ENCODE measurements at places on chromosomes 7 and 10.
A peak's percentile ranks its signal among the peaks of the same experiment; 100 is the strongest.

DNA sequence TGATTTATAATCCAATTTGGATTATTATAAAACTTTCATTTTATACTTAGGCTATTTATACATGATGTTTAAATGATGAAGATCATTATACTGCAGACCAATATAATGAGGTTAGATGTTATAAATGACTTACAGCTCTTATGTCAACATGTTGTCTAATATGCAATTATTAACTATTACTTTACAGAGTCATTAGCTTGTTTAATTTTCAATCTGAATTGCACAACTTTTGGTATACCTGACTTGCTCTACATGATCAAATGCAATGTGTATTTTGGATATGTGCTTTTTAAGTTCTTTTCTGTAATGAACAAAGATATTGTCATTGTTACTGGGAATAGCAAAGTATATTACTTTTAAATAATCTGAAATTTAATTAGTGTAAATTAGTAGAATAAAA, 569 bp downstream of the CD36 start:
- no peak for DNase-seq

DNA sequence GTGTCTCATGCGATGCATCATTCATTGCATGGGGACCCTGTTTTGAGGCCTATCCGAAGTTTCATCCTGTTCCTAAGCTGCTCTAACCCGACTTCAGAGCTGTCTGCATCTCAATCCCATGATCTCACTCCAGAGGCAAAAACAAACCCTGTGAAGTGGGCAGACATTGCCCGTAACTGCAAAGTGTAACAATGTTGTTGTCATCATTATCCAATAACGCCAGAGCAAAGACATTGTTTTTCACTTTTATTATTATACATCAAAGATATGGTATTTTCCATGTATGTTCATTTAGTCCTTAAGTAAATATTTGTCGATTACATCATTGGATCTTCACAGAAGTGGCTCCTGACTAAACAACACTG, 246.7 kb downstream of the KLF6 start:
- DNase-seq, result no peak

GRCh38 chr10:12413369-12413711, 64.0 kb downstream of the CAMK1D start:
- no peak for DNase-seq

GRCh38 chr7:142897691-142898090, 12.1 kb upstream of the TRPV6 start:
- DNase-seq, result no peak

- no peak for DNase-seq
Measured at GRCh38 chr7:143284591-143285469, at the start of gene TMEM139. Gene TMEM139, plus strand, starts transcription at chr7:143284958. Its CDS starts 1,000 bp downstream, at chr7:143285958.

DNA sequence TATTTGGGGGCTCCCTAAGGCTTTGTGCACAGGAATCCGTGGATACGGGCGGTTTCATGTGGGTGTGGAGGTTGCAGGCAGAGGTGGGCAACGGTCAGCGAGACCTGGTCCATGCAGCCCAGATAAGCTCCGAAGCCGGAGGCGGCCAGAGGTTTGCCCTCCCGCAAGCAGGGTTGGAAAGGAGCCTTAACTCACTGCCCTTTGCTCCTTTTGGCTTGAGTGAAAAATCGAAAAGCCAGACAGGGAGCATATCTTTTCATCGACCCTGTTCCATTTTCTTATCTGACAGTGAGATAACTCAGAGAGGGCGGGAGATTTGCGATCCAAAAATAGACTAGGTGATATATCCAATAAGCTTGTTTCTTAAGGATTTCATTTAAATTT, 1.5 kb downstream of the GRM3 start:
- DNase-seq, result peak; percentile 7

GRCh38 chr10:113920875-113921274, 66.4 kb downstream of the NHLRC2 start:
- no peak for DNase-seq

DNA sequence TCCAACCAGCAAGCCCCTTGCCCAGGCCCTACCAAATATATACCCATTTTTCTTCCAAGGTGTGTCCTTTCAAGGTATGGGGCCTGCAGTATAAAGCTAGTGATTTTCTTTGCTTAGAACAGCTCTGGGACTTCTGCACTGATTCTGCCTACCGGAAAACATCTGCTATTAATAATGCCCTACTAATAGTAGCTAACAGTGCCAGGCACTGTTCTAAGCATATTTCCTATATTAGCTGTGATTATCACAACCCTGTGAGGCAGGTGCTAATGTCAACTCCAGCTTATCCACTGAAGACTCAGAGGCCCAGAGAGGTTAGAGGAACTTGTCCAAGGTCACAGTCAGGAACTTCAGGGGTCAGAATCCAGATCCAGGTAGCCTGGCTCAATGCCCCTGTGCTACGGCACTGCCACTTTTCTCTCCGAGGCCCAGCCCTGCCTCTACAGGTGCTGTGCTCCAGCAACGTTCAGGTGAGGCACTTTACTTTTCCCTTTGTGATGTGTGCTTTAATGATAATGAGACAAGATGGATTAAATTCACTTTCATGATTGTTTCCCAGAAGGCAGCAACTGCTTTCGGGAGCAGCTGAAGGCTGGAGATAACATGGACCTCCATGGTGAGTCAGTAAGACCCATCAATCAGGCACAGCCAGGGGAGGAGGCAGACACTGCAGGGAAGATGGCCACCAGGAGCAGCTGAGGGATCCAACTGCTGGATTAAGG, 26.7 kb downstream of the TAS2R41 start:
- DNase-seq, result no peak

GRCh38 chr10:4151466-4151865, 366.5 kb upstream of the KLF6 start:
- DNase-seq, result peak; percentile 26

DNA sequence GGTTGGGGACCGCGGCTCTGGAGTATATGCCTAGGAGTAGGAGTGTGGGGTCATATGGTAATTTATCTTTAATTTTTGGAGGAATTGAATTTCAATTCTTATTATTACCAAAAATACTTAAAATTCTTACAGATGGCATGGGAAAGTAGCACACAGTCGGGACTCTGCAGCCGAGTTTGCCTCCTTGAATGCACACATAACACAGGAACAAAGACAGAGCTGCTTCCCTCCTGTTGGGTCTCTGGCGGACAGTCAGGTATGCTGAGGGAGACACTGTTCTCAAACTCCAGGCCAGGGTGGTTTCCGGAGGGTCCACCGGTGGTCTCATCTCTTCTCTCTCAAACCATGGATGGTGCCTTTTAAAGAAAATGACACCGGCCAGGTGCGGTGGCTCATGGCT, 32.7 kb downstream of the GRIFIN start:
- DNase-seq, result no peak

- no peak for DNase-seq
Measured at GRCh38 chr10:83122336-83122735, 1017.0 kb upstream of the GHITM start.

GRCh38 chr10:18273039-18273438, 132.8 kb downstream of the CACNB2 start:
- DNase-seq, result no peak

- DNase-seq, result no peak
Measured at GRCh38 chr7:133478591-133479135, 225.8 kb downstream of the EXOC4 start.

DNA sequence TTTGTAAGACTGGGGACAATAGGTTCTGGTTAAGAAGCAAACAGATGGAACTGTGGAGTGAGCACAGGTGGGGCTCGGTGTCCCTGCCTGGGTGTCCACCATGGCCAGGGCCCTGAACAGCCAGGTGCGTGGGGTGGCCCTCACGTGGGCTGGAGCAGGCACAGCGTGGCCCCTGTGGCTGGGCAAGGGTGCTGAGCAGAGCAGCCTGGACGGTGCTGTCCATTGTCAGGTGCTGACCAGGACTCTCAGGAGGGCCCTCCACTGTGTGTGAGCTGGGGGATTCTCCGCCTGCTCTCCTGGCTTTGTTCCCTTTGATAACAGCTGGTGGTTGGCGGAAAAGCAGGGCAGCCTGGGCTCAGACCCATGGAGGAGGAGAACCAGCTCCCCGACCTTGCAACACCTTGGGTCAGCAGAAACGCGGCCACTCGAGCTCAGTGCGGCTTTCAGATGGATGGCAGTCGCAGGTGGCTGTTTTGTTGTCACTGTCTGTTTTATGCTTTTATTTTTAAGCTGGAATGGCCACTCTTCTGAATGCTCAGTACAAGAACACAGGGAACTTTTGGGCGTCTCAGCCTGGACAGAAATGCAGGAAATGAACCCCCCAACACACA, 273.9 kb upstream of the ADARB2 start:
- peak; percentile 19 for DNase-seq

DNA sequence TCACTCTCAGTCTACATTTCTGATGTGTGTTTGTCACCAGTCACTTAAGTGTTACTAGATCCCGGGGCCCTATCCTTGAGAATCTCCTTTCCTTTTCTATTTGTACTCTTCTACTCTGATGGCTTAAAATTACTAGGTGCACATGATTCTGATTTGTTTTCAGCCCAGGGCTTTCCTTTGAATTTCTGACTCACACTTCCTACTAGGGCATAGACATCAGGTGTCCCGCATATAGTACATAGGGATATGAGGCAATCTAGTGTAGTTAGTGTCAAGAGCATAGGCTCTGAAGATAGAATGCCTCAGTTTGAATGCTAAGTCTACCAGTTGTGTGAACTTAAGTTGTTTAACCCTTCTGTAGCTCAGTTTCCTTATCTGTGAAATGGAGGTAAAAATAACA, 49.4 kb upstream of the LRRN3 start:
- DNase-seq, result no peak

GRCh38 chr10:76695069-76695468, 942.5 kb downstream of the KCNMA1 start:
- DNase-seq, result no peak

GRCh38 chr10:98367604-98368451, 47.2 kb downstream of the PYROXD2 start:
- no peak for DNase-seq

DNA sequence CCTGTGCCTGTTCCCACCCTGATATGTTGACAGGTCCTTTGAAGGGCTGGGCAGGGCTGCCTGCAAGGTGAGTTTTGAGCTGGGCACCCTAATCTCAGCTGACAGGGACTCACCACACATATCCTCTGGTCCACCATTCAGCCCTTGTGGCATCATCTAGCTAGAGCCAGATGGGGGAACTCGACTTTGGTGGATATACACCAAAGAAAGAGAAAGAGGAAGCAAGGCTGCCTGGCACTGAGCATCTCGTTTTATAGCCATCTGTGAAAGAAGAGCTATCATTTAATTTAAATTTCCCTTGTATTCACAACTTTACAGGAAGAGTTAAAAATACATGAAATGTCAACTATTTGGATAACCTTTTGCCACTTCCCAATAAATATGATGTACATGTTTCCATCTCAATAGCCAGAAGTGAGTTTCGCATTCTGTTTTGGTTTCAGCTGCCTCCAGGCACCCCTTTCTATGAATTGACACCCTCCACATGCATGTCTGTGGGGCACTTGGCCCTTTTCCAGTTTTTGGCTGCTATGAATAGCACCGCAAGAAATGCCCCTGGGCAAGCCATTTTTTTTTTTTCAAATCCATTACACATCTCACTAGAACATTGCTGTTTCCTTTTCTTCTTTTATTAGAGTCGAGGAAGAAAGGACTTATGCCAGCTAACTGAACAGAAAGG, 22.9 kb upstream of the GRB10 start:
- no peak for DNase-seq

DNA sequence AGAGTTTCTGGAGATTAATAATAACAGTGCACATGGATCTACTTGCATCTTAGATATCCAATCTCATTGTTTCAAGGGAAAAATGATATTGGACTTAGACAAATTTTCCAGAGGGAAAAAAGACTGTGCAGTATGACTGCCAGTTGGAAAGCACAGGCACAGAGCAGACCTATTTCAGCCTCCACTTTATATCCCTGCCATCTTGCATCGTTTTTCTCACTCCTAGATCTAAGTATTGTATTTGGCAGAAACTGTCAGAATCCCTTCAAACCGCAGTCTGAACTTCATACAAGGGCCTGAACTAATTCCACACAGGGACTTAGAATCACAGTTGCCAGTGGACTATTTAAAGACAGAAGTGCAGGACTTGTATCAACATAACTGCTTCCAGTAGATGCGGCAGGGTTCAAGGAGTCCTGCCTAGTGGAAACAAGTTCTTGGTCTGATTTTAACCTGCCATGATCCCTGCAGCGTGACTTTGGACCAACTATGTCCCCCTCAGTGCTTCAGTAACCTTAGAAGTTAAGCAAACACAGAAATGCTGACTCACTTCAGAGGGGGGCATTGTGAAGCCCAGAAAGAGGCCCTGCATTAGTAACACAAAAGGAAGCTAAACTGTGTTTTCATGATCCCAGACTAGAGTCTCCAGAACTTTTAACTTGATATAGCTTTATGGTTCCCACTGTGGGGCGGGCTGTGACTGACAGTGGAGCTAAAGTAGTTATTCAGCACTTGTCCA, 95.7 kb upstream of the PALS2 start:
- DNase-seq, result no peak

- DNase-seq, result no peak
Measured at GRCh38 chr10:9222917-9223316, 1168.4 kb downstream of the GATA3 start.

- DNase-seq, result no peak
Measured at GRCh38 chr7:5332579-5332978, 49.8 kb downstream of the SLC29A4 start.

GRCh38 chr7:19463581-19463980, 245.3 kb downstream of the POLR1F start:
- DNase-seq, result no peak

GRCh38 chr7:16999541-17000267, 117.9 kb upstream of the AGR3 start:
- no peak for DNase-seq

DNA sequence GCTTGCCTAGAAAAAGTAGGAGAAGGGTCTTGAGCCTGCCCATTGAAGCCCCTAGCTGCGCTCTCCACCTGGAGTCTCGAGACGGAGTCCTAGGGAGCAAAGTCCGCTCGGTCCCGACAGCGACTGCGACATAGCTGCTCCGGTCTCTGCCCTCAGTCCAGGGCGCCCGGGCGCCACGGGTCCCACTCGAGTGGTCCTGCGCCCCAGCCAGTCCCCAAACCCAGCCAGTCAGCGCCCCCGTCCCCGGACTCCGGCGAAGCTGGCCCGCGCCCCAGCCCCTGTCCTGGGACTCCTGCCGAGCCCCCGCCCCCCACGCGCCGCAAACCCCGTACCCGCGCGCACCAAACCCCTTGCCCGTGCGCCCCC, 490 bp downstream of the TNS3 start:
- peak; percentile 23 for DNase-seq

GRCh38 chr7:25842201-25842733, 309.7 kb upstream of the NFE2L3 start:
- DNase-seq, result no peak
